ENCODE measurements at places on chromosomes 3 and 15.

DNA sequence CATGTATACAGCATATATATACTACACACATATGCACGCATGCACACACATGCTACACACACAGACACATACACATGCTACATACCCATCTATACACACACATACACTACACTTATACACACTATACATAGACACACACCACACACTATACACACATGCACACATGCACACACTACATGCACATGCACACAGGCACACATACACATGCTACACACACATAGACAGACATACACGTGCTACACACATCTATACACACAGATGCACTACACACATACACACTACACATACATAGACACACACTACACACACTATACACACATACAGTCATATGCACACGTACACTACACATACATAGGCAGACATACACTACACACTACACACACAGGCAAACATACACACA, 51.2 kb upstream of the PRR20G start:
- DNase-seq: no peak

DNA sequence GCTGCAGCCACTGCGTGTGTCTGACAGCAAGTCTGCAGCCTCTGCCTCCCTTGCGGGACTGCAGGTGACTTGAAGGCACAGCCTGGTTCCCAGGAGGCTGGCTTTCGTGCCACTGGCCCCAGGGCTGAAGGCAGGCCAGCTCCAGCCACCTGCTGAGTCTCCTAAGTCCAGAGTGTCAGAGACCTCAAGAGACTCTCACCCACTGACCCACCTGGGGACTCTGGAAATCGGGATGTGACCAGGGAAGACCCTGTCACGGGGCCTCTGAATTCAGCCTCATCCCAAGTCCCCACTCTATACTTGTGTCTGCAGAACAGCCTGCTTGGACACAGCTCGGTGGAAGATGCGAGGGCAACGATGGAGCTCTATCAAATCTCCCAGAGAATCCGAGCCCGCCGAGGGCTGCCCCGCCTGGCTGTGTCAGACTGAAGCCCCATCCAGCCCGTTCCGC, 16.3 kb downstream of the ISG20 start:
- no peak for DNase-seq

- peak; percentile 81 for DNase-seq
These were observed 52.3 kb downstream of the GLB1 start for GRCh38 chr3:33044676-33045075.

- DNase-seq: no peak
These were observed 65.4 kb upstream of the ACAD9 start for GRCh38 chr3:128814060-128814459.

DNA sequence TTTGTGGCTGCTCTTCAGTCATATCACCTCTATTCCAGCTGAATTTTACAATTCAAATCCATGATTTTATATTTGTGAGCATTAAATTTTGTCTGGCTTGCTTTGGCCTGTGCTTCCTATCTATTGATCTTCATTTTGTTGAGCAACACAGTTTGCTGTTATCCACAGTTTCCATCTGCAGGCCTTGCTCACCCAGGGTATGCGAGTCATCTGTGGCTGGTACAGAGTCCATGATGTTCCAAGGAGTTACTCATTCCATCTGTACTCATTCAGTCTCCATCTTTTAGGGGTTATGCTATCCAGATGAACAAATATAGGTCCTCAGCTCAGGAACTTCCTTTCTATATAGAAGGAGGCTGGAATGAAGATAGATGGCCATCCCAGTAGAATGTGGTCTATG, 70.1 kb upstream of the CCK start:
- DNase-seq: no peak

GRCh38 chr3:184322731-184323487, 8.5 kb downstream of the EIF4G1 start:
- DNase-seq: no peak

- DNase-seq: no peak
These were observed 177.9 kb downstream of the APBA2 start for GRCh38 chr15:29063646-29064045.

DNA sequence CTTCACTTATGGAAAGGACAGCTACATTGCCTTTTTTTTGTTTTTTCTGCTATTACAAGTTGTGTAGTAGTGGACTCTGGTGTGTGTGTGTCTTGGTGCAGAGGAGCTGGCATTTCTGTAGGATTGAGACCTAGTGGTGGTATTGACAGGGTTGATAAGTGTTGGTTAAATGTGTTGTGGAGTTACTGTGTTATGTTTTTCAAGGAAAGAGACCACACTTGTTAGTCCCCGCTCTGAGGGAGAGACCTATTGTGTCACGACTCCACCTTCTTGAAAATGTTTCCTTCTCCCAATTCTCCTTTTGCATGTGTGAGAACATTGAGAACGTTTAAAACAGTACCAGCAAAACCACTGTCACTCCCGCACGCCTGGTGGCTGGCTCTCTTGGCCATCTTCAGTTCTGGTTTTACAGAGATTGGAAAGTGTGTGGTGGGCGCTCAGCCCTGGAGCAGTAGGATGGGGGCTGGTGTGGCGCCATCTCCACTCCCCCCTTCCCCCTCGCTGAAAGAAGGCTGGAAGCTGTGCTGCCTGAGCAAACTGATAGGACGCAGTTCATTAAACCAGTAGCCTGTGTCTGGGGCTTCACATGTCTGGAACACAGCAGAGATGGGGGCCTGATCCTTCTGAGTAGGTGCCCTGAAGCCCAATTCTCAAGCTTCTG, 5.5 kb downstream of the KLF13 start:
- no peak for DNase-seq

GRCh38 chr15:89820666-89821611, 6.3 kb upstream of the ANPEP start:
- DNase-seq: no peak

GRCh38 chr3:48997102-48997635, 7.1 kb downstream of the P4HTM start:
- no peak for DNase-seq

- no peak for DNase-seq
These were observed 654.9 kb upstream of the TBL1XR1 start for GRCh38 chr3:177852001-177852807.
